AG09309 (cell line): ENCODE measurements at places on chromosomes 6 and 20.
A peak's percentile ranks its signal among the peaks of the same experiment; 100 is the strongest.

DNA sequence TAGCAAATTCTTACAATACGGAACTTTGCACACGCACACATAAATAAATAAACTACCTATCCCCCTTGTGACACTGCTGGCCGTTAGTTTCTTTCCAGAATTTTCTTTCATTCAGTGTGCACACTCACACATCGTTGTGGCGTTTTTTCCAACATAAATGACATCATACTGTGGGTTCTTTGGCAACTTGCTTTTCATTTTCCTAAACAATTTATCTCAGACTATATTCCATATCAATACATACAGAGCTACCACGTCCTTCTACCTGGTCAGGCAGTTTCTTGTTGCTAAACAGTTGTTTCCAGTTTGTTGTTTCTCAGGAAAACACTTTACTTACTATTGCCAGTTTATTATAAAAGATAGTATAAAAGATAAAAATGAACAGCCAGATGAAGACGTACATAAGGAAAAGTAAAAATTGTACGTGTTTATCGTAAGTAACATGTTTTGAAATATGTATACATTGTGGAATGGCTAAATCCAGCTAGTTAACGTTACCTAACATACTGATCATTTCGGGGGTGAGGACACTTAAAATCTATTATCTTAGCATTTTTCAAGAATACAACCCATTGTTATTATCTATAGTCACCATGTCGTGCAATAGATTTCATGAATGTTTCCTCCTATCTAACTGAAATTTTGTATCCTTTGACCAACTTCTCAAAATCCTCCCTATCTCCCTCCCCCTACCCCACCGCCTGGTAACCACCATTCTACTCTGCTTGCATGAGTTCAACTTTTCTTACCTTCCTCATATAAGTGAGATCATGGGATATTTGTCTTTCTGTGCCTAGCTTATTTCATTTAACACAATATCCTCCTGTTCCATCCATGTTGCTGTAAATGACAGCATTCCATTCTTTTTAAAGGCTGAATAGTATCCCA, 1.2 kb upstream of the TP53RK start:
- no peak for DNase-seq

DNA sequence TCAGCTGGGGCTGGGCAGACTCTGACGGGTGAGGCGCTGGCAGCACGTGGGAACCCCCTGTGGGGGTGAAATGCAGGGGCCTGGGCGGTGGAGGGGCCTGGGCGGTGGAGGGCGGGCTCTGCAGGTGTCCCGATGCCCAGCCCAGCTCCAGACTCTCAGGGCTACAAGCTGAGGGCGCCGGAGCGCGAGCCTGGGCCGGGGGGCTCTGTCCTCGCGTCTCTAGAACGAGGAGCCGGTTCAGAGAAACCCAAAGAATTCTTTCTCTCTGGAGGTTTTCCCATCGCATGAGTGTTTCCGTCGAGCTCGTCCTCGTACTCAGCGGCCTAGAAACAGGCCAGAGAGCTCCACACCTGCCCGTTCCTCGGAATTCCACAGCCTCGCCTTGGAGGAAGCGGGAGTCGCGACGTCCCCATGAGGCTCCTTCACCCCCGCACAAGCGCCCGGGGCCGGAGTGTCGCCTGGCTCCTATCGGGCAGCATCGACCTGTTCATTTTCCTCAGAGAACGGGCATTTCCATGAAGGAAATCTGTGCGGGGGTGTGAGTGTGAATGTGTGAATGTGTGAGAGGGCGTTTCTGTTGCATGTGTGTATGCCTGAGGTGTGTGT, 76.9 kb downstream of the SMOC2 start:
- DNase-seq = no peak

DNA sequence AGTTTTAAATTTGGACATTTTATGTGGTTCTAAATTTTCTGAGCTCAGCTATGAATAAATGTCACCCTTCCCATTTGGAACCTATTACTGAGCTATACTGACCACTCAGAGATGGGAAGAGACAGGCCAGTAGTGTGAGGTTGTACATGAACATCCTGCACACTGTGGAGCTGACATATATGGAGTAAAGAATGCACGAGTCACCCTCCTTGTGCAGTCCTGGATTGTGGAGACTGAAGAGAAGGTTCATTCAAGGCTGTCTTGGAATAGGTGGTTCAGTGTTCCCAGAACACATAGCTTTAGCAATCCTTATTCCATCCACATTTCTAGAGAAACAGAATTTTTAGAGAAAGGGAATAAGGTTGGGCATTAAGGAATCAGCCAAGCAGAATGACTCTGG, 50.3 kb upstream of the OGFRL1 start:
- DNase-seq = peak; percentile 7

- no peak for DNase-seq
Observed at GRCh38 chr6:136440203-136440602, 110.0 kb downstream of the MAP7 start.

- no peak for DNase-seq
Observed at GRCh38 chr20:22794200-22794599, 209.8 kb upstream of the FOXA2 start.

- no peak for DNase-seq
Observed at GRCh38 chr20:56940466-56940865, 311.4 kb downstream of the TFAP2C start.

GRCh38 chr20:50070361-50070760, 42.6 kb downstream of the UBE2V1 start:
- DNase-seq = no peak

DNA sequence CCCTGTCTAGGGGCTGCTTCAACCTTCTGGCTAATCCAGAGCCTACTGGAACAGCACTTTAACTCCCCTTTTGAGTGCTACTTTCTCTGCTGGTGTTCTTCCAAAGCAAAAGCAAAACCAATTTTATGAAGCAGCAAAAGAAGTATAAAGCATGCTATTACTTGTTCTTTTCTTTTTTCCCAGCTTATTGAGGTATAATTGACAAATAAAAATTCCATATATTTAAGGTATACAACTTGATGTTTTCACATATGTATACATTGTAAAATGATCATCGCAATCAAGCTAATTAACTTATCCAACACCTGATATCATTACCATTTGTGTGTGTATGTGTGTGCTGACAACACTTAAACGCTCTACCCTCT, 14.9 kb downstream of the ID4 start:
- no peak for DNase-seq

- DNase-seq = no peak
Observed at GRCh38 chr6:144066741-144067484, 28.5 kb downstream of the SF3B5 start.

DNA sequence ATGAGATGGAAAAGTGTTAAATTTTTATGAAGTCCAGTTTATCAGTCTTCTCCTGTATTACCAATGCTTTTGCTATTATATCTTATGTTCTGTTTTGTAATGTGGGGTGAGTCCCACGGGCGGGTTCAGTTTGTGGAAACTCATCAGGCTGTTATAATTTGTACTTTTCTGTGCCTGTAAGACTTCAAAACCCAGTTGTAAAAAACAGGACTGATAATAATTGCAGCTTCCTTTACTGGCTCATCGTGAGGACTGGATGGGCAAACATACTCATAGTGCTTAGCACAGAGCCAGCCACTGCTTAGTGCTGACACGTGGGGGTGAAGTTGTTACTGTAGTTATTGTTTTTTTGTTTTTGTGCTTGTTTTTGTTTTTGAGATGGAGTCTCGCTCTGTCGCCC, 45.6 kb downstream of the TGM2 start:
- no peak for DNase-seq

DNA sequence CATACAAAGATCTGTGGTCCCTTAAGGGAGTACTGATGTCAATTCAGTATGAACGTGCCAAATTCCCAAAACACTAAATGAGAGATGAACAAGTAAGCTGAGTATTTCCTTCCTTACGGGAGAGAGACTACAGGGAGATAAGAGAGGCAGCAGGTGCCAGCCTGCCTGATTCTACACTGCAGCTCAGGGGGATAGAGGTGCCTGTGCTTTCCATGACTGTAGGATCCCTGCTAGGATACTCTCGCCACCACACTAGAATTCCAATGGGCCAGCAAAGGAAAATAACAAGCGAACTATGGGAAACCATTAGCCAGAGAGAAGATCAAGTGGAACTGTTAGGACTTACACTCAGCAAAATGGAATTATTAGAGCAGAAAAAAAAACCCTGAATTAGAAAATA, 198.5 kb upstream of the BTBD3 start:
- no peak for DNase-seq

DNA sequence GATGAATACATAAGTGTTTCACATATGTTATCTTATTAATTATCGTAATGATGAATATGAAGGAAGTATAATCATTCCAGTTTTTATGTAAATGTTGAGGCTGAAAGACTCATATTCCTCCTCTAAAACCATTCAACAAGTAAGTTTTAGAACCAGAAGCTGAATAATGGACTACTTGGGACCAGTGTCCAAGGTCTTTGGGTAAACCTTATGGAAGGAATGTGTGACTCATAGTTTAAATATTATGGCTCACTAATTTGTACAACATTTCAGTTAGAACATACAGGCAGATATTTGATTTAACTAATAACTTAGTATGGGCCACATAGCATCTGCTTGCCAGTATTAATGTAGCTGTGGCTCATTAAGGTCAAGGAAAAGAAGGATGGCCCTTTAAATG, 209.6 kb downstream of the TFAP2B start:
- no peak for DNase-seq

- no peak for DNase-seq
Observed at GRCh38 chr6:113292646-113293422, 564.3 kb upstream of the MARCKS start.

DNA sequence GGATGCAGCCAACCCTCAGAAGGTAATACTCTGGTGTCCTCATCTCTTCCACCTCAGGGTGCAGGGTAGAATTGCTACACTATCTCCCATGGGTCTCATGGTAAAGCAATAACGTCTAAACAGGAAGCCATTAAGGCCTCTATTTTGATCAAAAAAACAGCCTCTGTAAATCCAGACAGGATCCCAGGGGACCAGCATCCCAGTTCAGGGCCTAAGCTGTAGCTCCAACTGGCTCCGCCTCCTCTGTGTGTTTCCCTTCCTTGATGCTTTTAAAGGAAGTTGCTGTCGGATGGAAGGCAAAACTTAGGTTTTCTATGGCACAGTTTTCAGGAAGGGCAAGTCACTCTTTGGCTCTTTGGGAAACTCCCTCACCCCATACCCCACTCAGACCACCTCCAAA, 222.0 kb downstream of the MAFB start:
- no peak for DNase-seq

DNA sequence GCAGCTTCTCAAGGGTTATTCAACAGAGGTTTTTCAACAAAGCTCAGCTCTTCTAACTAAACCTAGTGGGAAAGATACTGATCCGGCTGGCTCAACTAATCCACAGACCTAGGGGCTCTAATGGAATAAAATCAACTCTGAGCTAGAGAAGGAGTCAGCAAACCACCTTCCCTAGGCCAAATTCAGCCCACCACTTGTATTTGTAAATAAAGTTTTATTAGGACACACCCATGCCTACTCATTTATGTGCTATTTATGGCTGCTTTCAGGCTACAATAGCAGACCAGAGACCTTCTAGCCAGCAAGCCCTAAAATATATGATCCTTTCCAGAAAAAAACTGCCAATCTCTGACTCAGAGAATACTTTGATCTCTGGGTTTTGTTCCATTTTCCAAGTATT, 6.0 kb upstream of the RAB22A start:
- no peak for DNase-seq

DNA sequence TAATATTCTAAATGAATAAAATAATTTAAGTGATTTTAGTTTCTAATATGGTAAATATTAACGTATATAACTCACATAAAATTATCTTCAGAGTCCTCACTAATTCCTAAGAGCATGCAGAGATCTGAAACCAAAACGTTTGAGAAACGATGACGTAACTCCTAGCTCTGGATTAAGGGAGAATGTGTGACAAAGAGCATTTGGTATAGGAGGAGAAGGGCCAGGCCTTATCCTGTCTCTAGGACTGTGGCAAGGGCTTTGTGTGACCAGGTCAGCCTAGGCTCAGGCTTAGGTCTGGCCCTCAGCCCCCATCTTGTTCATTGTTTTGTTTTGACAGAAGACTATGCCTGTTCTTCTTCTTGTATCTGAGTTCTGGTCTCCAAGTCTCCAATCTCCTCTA, 19.2 kb upstream of the POLR1H start:
- no peak for DNase-seq

DNA sequence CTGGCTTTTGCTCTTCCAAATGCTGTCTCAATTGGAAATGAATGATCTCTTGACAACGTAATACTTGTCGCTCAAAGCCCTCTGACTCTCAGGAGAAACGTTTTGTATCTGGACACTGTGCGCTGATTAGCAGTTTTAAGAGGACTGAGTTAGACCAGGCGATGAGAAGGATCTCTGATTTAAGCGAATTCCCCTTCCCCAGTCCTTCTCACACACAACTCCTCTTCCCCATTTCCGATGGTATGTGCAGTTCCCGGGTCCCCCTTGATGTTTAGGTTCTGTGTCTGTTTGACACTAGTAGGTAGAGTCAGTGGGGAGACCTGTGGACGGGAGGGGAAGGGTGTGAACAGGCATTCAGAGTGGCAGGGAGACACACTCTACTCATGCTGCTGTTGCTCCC, 2.5 kb downstream of the ZDHHC14 start:
- DNase-seq = no peak

DNA sequence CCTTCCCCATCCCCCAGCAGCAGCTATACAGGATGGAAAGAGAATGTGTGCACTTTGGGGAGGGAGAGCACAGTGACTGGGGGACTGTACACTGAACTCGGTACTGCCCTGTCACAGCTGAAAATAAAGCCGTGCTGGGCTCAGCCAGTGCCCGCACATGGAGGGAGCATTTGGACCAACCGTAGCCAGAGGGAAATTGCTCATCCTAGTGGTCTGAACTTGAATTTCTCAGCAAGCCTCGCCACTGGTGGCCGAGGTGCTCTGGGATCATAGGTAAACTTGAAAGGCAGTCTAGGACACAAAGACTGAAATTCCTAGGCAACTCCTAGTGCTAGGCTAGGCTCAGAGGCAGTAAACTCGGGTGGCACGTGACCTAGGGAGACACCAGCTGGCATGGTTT, 61.0 kb downstream of the DZANK1 start:
- no peak for DNase-seq

- no peak for DNase-seq
Observed at GRCh38 chr6:109237077-109237985, 142.0 kb downstream of the CEP57L1 start.

DNA sequence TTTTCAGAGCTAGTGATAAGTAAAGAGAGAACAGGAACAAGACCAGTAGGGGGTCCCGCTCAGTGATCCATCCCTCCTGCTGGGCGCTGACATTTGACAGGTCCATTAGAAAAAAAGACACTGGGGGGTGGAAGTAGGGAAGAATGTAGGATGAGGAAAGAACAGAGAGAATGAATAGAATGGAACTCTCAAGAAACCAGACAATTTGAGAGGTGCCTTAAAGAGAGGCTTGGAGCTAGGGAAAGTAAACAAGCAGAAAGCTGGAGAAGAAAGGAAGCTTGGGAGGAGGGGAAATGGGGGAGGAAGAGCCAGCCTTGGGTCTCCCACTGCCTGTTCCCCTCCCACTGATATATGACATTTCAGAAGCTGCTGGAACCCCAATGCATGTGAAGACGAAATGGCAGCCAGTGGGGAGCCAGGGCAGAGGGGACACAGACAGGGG, 8.4 kb downstream of the GABBR1 start:
- no peak for DNase-seq

- no peak for DNase-seq
Observed at GRCh38 chr20:57813509-57814269, 103.9 kb upstream of the PMEPA1 start.

- DNase-seq = no peak
Observed at GRCh38 chr20:63498960-63499337, at the start of gene EEF1A2. EEF1A2 (minus strand) TSS chr20:63499083; CDS start chr20:63497763, 1,320 bp downstream.

- peak; percentile 66 for DNase-seq
Observed at GRCh38 chr6:34390531-34391472, 1.7 kb downstream of the NUDT3 start.
